ENCODE measurements at places on chromosomes 16 and 17.

DNA sequence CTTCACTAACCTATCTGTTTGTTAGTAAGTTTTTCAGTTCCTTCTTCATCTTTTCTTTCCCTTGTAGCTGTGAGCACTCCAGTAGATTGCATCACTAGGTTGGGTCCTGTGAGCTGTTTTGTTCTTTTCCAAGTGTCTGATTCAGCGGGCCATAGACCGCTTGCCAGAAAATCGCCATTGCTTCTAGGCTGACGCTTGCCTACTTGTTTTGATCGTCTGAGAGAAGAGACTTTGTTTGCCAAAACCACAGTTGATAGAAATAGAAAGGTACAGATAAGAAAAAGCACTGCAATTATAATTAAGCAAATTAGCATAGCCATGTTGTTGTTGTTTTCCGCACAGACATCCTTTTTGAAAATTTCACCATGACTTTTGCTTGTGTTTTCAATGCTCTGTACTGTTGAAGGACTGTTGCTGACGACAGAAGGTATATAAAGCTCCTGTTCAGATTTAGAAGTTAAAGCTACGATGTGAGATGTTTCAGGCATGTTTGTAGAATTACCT is 3.1 kb downstream of the EVI2A start:
- DNase-seq = no peak

- DNase-seq = no peak
These were observed 893 bp downstream of the CTU2 start for GRCh38 chr16:88706965-88707826.

DNA sequence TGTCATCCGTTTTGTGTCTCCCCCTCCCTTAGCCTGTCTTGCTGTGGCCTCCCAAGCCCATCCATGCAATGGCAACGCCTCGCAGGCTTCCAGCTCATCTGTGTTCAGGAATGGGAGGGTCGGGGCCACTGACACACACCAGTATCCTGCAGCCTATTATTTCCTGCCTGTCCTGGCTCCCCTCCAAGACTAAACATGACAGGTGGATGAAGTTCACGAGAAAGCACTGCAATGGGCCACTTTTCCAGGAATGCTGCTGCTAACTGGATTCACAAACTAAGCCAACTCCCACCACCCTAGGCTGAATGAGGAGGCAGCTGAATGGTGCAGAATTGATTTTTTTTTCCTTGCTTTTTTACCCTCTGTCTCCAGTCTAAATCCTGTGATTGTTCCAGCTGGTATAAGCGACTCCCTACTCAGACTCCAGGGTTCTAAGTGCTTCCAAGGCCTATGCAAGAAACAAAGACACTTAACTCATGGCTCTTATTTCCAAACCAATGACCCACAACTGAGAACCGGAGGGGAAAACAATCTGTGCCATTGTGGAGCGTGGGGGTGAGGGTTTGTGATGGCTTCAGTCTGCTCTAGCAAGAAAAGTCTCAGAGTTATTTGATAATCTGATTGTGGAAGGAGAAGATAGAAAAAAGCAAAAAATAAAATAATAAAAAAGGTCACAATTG is 23.3 kb downstream of the TMEM100 start:
- DNase-seq = no peak

GRCh38 chr16:19458722-19459379 is 41.2 kb downstream of the TMC5 start:
- DNase-seq = no peak

- DNase-seq = no peak
These were observed 21.9 kb downstream of the DNAI2 start for GRCh38 chr17:74295625-74296547.

DNA sequence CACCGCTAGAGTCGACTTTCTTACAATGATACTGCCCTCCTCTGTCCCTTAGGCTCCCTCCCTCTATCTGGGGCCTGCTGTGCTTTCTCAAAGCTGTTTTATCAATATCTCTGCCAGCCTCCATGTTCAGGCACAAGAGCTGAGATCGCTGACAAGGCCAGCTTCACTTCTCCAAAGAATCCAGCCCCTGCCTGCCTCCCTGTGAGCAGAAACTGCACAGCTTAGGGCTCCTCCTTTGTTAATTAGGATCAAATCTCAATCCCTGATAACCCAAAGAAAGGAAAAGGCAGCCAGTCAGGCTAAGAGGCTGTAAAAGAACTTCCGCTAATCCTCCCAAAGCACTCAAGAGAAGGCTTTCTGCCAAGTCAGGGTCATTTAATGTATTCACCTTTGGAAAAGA is 616.0 kb upstream of the CDH11 start:
- DNase-seq = no peak

DNA sequence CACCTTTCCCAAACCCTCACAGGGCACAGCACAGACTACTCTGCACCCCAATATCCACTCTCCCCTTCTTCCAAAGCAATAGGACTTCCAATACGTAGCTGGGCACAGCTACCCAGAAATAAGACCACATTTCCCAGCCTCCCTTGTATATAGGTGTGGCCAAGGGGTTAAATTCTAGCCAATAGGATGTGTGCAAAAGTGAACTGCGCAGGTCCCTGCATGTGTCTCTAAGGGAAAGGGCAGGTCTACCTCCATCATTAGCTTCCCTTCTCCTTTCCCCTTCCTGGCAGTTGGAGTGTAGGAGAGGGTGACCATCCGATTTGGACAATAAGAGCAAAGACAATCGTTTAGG is 25.5 kb upstream of the SNN start:
- no peak for DNase-seq

DNA sequence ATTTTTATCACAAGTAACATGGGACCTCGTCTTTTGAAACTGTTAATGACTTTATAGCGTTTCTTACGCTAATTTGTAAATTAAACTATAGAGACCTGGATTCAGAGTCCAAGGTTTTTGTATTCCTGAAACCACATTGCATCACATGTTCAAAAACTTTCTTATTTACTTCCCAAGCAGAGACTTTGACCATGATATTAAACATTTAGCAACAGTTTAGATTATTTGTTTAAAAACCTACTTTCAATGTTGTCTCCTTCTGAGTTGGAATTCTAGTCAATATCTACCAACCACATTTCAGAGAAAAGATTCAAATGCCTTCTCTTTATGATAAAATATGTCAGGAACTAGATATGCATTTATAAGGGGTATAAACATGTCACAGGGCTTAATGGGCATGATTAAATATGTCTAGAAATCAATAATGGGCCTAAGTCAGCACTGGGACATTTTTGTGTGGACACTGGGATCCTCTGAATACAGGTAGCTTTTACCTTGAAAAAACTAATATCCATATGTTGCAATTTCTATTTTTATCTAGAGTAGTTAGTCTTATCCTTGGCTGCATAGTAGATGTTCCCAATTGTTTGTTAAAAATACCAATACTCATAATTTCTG is 6.3 kb upstream of the APOH start:
- DNase-seq = no peak

- DNase-seq = no peak
These were observed 40.3 kb downstream of the MARVELD3 start for GRCh38 chr16:71666264-71666663.

- no peak for DNase-seq
These were observed 864 bp upstream of the CTCF start for GRCh38 chr16:67561501-67561823.

- DNase-seq = no peak
These were observed 149.2 kb upstream of the RPL38 start for GRCh38 chr17:74054249-74054648.

DNA sequence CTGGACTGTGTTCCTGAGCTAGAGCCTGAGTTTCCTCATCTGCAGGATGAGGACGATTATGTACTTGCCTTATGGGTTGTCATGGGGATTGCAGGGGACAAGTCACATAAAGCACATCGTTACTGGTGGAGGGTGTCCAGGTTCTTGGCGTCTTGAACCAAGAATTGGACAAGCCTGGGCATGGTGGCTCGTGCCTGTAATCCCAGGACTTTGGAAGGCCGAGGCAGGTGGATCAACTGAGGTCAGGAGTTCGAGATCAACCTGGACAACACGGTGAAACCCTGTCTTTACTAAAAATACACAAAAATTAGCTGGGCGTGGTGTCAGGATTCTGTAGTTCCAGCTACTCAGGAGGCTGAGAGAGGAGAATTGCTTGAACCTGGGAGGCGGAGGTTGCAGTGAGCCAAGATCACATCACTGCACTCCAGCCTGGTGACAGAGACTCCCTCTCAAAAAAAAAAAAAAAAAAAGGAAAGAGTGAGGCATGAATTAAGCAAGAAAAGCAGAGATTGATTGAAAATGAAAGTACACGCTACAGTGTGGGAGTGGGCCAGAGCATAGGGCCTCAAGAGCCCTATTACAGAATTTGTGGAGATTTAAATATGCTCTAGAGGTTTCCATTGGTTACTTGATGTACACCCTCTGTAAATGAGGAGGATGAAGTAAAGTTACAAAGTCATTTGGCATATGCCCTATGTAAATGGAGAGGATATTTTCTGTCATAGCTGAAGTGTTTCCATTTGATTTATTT is 30.7 kb downstream of the ADGRG5 start:
- no peak for DNase-seq

DNA sequence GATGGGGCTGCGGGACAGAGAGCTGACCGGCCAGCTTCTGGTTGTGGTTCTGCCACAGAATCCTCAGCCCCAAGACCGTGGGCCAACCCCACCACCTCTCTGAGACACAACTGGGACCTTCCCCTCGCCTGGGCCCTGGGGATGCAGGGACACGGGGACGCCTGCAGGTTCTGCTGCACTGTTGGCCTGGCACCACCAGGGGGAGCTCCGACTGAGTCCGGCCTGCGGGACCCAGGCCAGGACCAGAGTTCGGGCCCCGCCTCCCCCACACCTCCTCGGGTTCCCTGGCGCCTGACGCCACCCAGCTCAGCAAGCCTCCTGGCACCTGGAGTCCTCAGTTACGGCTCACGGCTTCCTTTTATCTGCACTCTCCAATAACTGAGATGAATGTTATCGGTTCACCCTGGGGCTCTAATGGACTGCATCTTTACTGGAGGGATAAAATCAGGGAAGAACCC is 27.3 kb downstream of the TBC1D16 start:
- DNase-seq = no peak

DNA sequence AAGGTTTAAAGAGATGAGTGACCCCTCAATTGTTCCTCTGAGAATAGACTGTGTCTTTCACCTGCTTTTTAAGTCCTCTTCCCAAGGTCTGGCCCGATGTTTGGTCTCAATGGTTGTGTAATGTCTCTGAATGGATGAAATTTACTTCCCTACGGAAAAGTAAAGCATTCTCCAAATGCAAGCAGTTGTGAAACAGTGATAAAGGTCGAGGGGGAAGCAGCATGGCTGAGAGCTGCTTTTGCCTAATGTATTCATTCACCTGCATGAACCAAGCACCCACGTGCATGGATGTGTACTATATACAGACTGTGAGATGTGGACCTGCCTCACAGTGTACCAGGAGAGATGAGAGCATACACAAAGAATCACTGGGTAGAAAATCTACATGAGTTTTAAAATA is 11.4 kb downstream of the MRPS23 start:
- no peak for DNase-seq

GRCh38 chr17:77378318-77379064 is 237.7 kb downstream of the SEC14L1 start:
- no peak for DNase-seq

All from Panc1 (cell line).